Psoas muscle (tissue), 8 donors: ENCODE measurements at places on chromosomes 2 and 18. TPM values are rescaled to one million over a fixed set of nuclear protein-coding genes. Genes with fewer than 3 reads are reported as not detected.

DNA sequence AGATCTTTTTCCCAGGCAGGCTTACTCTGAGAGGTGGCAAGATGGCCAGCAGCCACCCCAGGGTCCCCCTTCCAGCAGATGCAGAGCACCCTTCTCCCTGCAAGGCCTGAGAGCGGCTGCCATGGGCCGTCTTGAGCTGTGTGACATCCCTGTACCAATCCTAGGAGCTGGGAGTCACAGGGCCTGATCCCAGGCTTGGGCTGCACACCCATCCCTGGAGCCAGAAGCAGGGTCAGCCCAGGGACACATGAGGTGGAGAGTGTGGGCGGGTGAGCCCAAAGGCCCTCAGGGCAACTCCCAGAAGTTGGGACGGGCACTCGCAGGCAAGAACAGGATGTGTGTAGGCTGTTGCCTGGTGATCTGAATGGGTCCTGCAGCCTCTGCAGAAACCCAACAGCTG, 40.5 kb downstream of the CROCC2 start:
- peak; percentile 38 for DNase-seq

GRCh38 chr2:189763908-189764661, 1.5 kb upstream of the OSGEPL1 start:
- DNase-seq: no peak

DNA sequence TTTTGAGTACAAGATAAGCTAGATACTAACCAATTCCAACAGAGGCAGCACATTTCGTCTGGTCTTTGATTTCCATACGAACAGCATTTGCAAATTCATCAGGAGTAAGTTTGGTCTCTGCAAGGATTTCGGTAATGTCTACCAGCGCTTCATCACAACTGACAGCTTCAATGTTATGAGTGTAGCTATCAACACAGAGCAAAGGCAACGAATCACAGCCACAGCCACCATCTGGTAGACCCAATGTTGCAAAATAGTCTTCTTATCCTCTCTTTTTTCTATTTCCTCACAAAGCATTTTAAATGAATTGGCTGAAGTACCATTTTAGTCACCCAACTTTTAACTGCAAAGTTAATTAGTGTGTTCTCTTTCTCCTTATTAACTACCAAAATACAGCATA, 68.3 kb downstream of the REV1 start:
- no peak for DNase-seq

DNA sequence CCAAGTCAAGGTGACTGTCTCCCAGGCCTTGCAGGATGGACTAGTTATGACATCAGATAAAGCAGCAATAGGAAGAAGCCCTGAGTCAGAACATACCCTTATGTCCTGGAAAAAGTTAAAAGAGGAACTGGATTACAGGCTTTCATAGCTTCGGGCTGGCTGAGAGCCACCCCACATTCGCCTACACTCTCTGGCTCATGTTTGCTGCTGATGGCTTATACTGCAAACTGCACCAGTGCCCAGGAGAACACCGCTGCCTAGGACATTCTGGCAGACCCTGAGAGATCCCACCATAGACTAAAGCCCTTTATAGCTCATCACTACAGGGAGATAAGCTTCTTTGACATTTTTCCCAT, 20.3 kb downstream of the SLC8A1 start:
- no peak for DNase-seq

DNA sequence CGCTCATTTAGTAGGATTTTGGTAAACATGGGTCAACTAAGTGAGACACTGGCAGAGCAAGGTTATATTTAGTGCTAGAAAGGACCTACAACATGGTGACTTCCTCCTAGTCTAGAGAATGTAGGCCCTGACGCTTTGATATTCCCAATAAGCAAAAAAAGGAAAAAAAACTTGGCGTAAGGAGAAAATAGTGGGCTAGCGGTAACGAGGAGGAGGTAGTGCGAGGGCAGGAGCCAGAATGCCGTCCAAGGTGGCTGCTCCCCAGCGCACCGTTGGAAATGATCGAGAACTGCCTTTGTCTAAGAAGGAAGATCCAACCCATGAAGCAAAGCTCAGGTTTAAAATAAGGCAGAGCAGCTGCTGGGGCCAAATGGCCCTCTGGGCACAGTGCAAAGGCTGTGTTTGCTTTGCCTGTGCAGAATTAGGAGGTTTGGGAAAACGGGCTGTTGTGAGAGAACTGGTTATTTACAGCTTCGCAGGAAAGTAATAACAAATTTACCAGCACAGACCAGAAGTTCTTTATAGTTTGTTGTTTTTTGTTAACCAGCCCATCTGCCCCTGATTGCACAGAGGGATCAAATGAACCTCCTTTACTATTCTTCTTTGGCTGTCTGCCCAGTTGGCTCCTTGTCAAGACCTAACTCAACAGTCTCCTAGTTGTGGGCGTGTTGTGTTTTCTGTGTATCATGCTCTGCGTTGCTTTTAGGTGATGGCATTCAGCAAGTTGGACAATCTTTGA, 86.6 kb downstream of the ITGB1BP1 start:
- DNase-seq: no peak

DNA sequence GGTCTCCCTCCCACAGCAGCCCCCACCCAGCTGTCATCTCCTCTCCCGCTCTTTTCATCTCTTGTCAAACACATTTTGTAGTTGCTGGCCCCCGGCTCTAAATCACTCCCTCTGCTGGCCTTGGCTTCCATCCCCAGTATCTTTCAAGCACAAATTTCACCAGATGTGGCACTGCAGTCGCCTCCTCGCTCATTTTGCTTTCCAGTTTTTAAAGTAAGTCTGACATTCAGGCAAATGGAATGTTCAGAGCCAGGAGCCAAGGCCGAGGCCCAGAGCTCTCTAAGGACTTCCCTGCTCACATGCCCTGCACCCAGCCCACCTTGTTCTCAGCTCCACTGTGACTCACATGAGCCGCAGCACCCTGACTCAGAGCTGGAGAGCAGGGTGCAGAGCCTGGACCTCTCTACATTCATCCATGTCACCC, 158.4 kb downstream of the GALNT14 start:
- peak; percentile 26 for DNase-seq

GRCh38 chr18:48923746-48924629, 26.8 kb downstream of the SMAD7 start:
- no peak for DNase-seq

Gene CFAP221
- polyA plus RNA-seq: not detected

Gene PLEKHH2
- 0.14 TPM for polyA plus RNA-seq

Gene AP1S3
- 0.05 TPM for polyA plus RNA-seq

Gene RASGRP3
- polyA plus RNA-seq: 3.4 TPM

Gene METTL4
- polyA plus RNA-seq: 2.7 TPM

Gene DTYMK
- 20.0 TPM for polyA plus RNA-seq
